ENCODE measurements at places on chromosomes 7 and 10.

DNA sequence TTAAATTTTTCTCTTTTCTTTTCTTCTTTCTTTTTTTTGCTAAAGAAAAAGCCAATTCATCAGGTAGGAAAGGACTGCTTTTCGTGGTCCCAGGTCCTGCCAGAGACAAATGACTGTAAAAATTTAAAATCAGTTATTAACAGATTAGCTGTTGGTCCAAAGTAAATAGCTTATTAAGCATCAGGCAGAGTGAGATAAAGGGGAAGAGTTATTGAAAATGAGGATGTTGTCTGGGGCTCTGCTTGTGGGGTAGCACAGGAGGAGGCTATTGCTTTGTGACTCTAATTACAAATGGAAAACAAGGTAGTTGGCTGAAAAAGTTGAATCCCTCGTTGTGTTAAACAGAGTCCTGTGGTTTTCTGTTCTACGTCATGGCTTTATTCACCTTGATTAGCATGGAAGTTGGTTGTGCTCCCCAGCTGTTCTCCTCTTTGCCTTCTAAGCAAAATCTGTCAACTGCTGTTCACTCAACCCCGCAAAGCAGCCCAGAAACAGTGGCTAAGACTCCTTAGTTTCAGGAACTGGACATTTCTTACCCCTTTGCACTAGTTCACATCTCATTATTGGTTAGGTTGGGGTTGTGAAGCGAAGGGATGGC lies 128.9 kb downstream of the SNX10 start:
- DNase-seq = no peak

DNA sequence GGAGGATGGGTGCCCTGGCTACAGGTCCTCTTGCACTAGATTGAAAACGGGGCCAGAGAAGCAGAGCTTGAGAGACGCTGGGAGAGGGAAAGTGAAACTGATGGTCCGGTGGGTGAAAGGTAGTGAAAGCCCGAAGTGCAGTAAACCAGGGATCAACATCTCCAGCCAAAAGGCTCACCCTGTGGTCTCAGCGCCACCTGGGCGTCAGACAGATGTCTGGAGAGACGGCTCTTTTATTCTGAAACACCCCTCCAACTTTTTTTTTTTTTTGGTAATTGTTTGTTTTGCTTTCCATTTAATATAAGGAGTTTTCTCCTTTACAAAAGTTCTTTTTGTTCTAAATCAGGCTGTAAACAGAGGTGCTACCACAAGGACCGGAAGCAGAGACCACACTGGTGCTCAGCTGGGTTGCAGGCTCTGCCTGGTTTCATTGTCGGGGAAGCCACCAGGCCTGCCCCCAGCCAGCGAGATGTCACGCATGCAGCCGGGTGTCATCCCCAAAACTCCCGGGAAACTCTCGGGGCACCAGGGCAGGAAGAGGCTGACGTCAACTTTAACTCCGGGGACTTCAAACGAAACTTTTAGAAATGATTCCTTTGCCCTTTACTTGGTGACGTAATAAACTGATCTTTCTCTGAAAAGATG lies 11.2 kb downstream of the IL2RA start:
- no peak for DNase-seq

DNA sequence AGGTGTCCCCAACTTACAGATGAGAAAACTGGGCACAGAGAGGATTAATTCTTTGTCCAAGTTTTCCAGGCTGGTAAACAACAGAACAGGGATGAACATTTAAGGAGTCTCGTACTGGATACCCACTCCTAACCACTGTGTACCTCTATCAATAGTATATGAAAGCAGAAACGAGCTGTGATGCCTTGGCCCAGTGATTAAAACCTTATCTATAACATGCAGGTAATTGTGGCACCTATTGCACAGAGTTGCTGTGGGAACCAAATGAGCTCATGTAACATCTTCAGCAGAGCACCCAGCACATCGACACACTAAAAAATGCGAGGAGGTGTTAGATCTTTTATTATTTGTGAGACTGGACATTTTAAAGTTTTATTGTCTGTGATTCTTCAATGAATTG lies 1.6 kb downstream of the TMEM273 start:
- no peak for DNase-seq

DNA sequence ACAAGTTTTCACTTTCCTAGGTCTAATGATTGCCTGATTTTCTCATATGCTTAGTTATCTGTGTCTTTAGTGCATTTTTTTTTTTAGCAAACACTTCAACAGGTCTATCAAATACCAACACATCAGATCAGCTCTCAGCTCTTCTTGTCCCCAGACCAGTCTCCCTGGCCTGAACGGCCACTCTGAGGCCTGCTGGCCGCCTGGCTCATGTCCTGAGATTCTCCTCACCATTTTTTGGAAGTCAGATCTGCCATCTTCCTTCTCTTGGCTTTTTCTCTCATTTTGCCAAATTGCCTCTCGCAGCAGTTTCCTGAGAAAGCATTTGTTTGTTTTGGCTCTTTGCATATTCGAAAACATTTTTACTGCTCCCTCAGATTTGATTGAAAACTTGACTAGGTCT lies 29.3 kb downstream of the PPP2R2D start:
- no peak for DNase-seq

- DNase-seq = no peak
Measured at GRCh38 chr7:931871-932650, 22.4 kb downstream of the ADAP1 start.

Measured in endothelial cell (in vitro differentiated cells).